Astrocyte of the cerebellum (primary cell): ENCODE measurements at places on chromosomes 5 and 9.

- DNase-seq: no peak
Measured at GRCh38 chr9:112861155-112861554, 29.5 kb downstream of the SLC46A2 start.

DNA sequence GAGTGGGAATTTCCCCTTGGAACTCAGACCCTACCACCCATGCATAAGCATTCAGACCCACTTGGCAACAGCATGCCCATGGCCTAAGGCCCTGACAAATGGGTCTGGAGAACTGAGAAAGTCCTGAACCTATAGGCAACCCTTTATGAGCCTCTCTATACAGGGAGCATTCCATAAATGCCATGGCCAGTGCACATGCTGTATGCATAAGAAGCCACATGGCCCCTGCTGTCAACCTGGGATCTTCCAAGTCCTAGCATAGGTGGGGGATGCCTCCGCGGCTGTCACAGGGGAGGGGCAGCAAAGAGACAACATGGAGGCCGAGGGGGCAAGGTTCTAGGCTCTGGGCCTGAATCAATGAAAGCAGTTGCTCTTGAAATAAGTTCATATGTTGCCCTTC is 8.2 kb upstream of the NIPAL4 start:
- DNase-seq: no peak

GRCh38 chr5:150734579-150735384 is 24.0 kb downstream of the DCTN4 start:
- no peak for DNase-seq

- no peak for DNase-seq
Measured at GRCh38 chr5:82938901-82939725, 138.1 kb downstream of the TMEM167A start.

GRCh38 chr5:83475391-83475863 is 3.9 kb downstream of the VCAN start:
- peak; percentile 86 for DNase-seq

GRCh38 chr9:113556877-113557593 is 93.5 kb downstream of the RGS3 start:
- no peak for DNase-seq

GRCh38 chr9:116042321-116042720 is 111.3 kb upstream of the PAPPA start:
- no peak for DNase-seq

GRCh38 chr5:116466727-116467464 is 107.7 kb downstream of the SEMA6A start:
- no peak for DNase-seq

DNA sequence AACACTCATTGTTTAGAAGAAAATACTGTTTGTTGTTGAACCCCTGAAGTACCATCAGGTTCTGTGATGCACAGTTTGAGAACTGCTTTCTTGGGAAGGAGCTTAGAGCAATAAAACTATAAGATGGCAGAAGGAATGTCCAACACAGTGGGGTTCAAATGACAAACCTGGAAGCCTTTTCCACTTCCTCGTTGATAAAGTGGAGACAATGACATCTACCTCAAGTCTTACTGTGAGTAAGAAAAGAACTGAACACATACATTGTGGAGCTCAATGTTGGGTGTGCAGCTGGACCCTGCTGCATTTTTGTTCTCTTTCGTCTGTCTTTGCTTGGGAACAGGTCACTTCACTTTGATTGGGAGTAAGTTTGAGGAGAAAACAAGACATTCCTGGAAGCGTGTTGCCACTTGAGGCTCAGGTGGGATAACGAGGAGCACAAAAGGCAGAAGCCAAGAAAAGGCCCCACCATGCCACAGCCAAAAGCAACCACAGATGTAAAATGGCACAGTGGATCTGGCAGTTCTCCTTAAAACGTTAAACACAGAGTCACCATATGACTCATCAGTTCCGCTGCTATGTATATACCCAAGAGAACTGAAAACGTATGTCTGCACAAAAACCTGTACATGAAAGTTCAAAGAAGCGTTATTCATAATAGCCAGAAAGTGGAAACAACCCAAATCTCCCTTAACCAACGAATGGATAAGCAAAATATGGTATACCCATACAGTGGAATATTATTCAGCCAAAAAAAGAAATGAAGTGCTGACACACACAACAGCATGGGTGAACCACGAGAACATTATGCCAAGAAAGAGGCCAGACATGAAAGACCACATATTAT is 42.9 kb upstream of the SUB1 start:
- DNase-seq: no peak

GRCh38 chr5:78506261-78507024 is 142.1 kb downstream of the LHFPL2 start:
- DNase-seq: no peak

GRCh38 chr9:98209530-98209929 is 17.1 kb upstream of the CORO2A start:
- DNase-seq: no peak

DNA sequence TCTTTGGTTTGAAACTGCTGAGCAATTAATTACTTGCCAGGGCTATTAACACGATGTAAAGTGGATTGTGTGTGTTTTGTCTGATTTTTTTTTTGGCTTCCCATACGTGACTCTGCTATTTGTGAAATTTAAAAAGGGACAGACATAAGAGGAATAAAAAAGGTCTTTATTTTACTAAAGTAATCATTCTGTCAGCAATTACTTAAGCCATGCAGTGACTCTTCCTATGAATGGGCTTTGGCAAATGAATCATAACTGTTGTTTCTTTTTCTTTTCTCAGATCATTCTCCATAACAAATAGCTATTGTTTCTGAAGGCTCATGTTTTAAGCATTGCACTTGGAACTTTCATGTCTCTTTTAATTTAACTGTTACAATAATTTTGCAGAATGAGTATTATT is 461.3 kb upstream of the RORB start:
- DNase-seq: no peak

GRCh38 chr5:42621242-42621641 is 135.4 kb upstream of the CCDC152 start:
- no peak for DNase-seq

- DNase-seq: no peak
Measured at GRCh38 chr5:104111632-104112031, 549.0 kb upstream of the NUDT12 start.

- no peak for DNase-seq
Measured at GRCh38 chr5:2530609-2531008, 220.9 kb downstream of the IRX2 start.

- DNase-seq: no peak
Measured at GRCh38 chr5:72767289-72768010, 49.0 kb upstream of the TNPO1 start.

- no peak for DNase-seq
Measured at GRCh38 chr5:5183189-5183699, 43.1 kb downstream of the ADAMTS16 start.

DNA sequence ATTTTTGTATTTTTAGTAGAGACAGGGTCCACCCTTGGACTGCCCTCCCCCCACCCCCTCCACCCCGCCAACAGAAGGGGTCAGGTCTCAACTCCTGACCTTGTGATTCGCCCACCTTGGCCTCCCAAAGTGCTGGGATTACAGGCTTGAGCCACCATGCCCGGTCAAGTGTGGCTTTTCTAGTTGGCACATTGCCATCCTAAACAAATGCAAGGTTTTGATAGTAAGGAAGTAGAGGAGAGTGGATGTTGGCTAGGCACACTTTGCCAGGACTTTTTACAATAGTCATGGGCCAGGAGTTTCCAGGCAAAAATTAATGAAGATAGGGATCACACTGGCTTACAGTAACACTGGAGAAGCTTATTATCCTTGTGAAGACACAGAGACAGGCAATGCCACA is 62.4 kb downstream of the GALNT12 start:
- DNase-seq: no peak

DNA sequence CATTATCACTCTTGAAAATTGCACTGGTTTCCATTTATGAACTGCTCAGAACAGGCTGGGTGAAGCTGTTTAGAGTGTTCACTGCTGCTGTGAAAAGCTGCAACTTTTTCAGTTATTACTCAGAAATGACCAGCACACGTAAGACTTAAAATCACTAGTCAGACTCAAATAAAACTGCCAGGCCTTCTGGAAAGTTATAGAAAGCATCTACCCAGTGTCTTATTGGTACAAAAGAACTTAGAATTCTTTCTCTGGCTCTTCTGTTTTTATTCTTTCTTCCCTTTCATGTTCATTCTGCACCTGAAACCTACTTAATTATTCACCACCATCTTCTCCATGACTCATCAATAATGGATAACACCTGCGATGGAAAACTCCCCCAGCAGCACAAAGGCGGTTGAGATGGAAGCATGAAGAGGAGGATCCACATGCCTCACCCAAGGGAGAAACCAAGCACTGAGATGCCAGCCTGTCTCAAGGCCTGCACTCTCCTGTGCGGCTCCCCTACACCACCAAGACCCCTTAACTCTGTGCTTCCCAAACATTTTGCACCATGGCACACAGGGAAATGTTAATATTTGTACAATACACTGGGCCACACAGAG is 171.9 kb downstream of the ENTREP1 start:
- DNase-seq: no peak

- no peak for DNase-seq
Measured at GRCh38 chr5:135878156-135878620, 17.5 kb downstream of the IL9 start.

- DNase-seq: no peak
Measured at GRCh38 chr9:98523231-98523901, 185.4 kb downstream of the GABBR2 start.

GRCh38 chr5:180469586-180469865 is 24.7 kb upstream of the CNOT6 start:
- no peak for DNase-seq

DNA sequence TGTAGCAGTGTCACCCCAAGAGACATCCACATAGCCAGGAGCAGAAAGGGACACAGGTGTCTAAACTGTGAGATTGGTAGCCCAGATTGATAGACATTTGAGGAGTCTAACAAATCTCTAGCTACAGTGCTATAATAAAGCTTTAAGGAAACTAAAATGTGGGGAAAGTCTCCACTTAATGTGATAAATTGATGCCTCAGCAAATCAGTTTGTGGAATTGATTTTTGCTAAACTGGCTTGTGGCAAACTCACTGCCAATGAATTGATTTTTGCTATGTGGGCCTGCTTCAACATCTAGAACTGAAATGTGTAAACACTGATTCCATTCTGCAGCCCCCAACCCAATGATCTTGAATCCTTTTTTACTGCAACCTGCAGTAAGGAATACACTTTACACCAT is 16.8 kb upstream of the MAP3K1 start:
- DNase-seq: no peak

DNA sequence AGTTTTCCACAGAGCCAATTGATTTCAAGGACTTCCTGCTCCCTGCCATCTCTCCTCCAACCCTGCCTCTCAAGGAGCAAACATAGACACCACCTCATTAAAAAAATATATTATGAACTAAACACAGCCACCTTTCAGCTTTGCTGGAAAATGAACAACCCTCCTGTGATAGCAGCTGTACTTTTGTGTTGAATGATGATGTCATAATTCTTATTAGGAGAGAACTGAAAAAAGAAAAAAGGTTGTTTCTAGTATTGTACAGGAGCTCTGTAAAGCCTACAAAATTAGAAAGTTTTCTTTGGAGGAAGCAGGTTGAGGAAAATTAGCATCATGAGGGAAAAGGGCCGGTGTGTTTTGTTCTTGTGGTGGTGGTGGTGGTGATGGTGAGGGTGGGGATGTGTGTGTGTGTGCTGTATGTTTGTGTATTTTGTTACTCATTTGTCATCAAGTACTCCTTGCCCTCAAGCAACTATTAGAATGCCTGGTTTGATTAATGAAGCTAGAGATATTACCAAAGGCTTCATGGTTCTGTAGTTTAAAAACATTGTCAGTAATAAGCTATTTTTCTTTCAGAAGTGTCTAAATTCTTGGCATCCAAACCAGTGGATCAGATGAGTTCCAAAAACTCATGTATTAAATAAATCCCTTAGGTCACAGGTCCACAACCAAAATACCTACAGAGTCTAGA is 405.9 kb downstream of the TLE4 start:
- no peak for DNase-seq

GRCh38 chr5:172417130-172417841 is 37.0 kb downstream of the SH3PXD2B start:
- DNase-seq: no peak

GRCh38 chr9:13431222-13431536 is 151.7 kb upstream of the MPDZ start:
- DNase-seq: no peak
